ENCODE measurements at places on chromosomes 5 and 9.

GRCh38 chr9:137049544-137050449 lies 3.8 kb upstream of the NPDC1 start:
- DNase-seq: peak; percentile 37

- no peak for DNase-seq
Measured at GRCh38 chr5:66718374-66719002, 122.3 kb downstream of the MAST4 start.

DNA sequence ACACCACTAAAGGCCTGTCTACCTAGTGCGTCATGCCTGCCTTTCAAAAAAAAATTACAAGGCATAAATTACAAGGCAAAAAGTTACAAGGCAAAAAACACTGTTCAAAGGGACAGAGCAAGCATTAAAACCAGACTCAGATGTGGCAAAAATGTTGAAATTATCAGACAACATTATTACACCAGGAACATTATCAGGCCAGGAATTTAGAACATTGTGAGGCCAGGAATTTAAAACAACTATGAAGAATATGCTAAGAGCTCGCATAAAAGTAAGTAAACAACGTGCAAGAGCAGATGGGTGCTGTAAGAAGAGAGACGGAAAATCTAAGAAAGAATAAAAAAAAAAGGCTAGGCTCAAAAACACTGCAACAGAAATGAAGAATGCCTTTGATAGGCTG lies 18.2 kb upstream of the MLANA start:
- no peak for DNase-seq

GRCh38 chr5:71533615-71534014 lies 53.5 kb upstream of the MCCC2 start:
- DNase-seq: no peak

DNA sequence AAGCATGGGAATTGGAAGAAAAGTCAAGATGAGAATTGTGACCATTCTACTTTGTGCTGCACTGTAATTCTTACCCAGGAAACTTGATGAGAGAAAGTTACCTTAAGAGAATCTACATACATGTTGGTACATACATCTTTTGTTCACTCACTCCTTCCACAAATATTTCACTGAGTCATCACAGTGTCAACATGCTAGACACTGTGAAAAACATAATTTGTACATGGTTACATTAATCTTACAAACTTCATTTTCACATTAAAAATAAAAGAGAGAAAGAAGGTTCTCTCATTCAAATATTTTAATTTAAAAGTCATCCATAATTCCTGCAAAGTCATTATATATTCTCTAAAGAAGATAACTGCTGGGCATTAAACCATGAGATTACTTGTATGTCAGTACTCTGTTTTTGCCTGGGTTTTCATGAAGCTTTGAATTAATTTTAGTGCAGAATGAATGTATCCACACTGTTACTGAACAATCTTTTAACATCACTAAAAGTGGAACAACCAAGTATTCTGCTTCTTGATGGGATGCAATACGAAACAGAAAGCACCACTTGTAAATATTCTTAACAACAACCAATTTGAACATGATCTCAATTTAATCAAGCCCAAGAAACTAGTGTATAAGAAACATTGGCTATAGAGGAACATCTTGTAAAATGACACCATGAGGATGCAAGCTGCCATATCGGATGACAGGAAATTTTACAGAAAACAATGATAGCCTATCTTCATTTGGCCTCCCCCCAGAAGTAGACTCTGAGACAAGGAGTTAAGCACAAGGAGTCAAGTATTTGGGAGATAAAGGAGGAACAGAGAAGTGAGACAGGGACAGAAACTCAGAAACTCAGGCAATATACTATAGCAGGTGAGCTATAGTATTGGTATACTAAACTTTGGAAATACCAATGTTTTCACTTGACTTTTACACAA lies 28.4 kb downstream of the ERP44 start:
- peak; percentile 25 for DNase-seq

- no peak for DNase-seq
Measured at GRCh38 chr5:125338440-125339174, 592.2 kb upstream of the ZNF608 start.

DNA sequence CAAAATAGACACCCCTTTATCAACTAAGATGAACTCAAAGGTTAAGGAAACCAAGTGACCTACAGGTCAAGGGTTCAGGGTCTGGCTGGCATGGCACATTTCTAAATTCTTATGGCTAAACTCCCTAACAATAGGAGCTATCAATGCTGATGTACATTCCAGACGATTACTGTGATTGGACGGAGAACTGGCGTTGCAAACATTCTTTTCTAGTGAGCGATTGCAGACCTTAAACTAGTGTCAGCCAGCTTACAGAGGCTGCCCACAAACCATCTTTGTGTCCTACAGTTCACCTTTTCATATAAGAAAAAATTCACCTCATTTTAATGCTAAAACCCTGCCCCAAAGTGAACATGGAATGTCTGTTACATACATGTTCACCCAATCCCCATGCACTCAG lies 382.9 kb downstream of the MAT2B start:
- DNase-seq: no peak

DNA sequence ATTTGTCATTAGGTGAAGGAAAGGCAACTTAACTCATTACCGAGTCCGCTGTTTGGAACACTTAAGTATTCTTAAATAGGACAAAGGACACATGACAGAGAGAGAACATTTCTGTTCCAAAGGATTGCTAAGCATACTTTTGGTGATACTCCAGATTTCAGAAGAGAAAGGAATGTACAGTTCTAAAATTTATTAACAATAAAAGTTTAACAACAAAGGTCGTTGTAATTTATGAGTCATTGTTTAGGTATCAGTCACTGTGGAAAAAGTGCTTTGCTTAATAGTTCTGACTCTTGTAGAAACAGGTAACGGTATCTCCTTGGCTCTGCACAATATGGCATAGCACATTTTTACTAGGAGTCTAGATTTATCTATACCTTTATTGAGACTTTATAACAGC lies 36.3 kb upstream of the PAM start:
- no peak for DNase-seq

DNA sequence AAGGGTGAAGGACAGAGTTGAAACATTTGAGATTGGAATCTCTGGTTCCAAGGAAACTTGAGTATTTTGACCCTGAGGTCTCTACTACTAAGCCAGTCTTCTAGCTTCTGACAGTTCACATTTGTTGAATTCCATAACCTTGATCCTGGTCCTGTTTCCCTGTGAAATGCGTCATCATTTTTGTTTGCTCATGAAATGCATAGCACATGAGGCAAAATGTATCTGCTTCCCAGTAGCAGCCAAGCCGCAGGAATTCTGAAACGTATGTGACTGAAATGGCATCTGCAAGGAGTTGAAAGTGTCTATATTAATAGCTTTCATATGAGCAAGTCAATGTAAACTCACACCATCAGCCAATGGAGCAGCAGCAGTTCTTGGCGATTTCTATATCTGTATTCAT lies 307.9 kb downstream of the CSNK1G3 start:
- DNase-seq: no peak

- no peak for DNase-seq
Measured at GRCh38 chr5:117794847-117795246, 1193.5 kb downstream of the DTWD2 start.

GRCh38 chr5:32850817-32851496 lies 139.8 kb downstream of the NPR3 start:
- no peak for DNase-seq

- DNase-seq: no peak
Measured at GRCh38 chr9:33257276-33257675, 7.2 kb downstream of the BAG1 start.

- no peak for DNase-seq
Measured at GRCh38 chr5:1820381-1820780, 19.2 kb downstream of the NDUFS6 start.

- no peak for DNase-seq
Measured at GRCh38 chr5:135541807-135542502, 6.2 kb upstream of the NEUROG1 start.

- no peak for DNase-seq
Measured at GRCh38 chr5:97508864-97509263, 325.8 kb upstream of the RIOK2 start.

DNA sequence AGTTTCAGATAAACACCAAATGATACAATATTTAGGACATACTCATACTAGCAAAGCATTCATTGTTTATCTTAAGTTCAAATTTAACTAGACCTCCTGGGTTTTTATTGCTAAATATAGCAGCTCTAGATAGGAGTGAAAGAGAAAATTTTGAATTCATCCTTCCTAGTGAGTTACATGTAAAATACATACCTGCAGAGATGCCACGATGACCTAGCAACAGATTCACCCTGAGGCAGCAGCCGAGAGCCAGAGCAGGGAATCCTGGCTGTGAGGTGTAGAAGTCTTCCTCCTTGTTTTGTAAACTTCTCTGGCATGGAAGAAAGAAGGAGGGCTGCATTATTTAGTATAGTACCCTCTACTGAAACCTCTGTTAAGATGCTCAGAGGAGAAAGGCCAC lies 25.9 kb upstream of the GABRP start:
- DNase-seq: no peak

GRCh38 chr5:173629628-173630027 lies 13.2 kb upstream of the BOD1 start:
- no peak for DNase-seq

- DNase-seq: no peak
Measured at GRCh38 chr9:91341258-91341746, 20.4 kb downstream of the AUH start.

- no peak for DNase-seq
Measured at GRCh38 chr5:91132550-91132949, 250.6 kb downstream of the ARRDC3 start.

DNA sequence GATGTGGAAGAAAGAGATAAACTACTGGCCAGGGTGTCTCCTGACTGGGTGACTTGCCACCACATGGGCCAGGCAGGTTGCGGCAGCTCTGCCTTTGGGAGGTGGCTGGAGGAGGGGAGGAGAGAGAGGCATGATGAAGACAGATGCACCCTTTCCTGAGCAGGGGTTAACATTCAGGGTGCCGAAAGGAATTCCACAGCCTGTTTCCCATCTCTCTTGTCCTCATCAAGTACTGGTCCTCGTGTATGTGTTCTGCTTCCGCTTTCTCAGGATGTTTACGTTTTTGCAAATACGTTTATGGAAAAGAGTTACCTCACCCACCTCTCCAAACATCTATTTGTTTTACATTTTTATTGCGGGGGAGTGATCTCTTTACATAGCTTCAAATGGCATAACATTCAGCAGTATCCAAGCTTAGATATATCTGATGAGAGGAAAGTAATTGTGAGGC lies 73.4 kb downstream of the C9orf85 start:
- DNase-seq: no peak

DNA sequence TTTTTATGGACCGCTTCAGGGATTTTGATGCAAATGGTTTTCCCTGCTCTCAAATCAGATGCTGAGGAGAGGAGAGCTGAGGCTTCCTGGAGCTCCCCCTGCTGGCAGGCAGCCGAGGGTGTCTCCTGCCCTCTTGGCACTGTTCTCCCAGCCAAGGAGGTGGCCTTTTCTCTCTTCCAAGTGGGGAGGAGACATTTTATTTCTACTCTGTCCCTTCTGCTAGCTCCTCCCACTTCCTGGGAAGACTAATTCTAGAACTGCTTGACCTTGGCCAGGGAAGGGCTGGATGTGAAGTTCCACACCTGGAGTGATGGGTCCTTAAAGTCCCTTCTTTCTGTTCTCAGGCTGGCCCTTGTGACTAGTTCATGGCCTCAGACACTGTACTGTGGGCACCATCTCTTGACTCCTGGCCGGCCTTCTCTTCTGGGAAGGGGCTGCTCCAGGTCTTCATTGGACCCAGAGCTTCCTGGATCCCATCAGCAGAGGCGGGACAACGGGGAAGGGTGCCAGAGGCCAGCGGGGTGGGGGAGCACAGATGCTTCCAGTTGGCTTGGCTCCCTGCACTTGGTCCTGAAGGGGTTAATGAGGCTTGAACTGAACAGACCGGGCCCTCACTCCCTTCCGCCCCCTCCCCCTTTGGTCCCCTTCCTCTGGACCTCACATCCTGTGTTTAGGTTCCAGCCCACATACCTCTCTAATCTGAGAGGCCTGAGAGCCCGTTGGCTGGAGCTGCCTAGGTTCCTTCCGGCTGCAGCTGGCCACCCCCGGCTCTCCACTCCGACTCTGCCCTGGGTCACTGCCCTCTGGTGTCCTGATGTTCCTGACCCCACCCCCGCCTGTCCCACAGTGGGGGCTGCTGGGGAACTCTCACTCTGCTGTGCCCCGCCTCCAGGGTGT lies 32.1 kb downstream of the PTPA start:
- no peak for DNase-seq

DNA sequence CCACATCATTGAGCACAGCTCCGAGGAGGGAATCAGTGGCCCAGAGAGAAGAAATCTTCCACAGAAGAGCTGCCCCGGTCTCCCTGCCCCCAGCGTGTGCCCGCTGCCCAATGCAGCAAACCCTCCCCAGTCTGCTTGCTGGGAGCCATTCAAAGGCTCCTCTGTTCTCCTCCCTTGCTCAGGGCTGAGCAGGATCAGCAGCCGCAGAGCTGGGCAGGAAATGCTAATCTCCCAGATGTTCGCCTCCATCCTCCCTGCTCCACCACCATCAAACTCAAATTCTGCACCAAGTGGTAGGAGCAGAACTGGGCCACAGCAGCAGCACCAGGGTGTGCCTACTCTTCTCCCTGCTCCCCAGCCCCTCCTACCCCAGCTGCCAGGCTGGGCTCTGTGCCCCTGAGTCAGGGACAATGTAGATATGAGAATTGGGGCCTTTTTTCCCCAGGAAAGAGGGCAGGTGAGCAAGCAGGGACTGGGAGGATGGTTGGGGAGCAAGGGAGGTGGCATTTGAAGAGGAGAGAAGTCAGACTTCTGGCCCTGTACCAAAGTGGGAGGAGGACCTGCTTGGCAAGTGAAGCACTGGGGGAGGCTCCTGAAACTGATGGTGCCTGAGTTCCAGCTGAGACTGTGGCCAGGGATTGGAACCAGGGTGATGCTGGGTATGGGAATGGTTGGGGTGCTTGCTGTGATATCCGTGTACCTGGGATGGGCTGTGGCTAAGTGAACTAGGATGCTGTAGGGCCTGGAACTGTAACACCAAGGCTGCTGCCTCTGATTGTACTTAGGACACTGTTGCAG lies 1.9 kb upstream of the PCDH1 start:
- no peak for DNase-seq

- no peak for DNase-seq
Measured at GRCh38 chr5:88556406-88556805, 287.8 kb upstream of the TMEM161B start.

DNA sequence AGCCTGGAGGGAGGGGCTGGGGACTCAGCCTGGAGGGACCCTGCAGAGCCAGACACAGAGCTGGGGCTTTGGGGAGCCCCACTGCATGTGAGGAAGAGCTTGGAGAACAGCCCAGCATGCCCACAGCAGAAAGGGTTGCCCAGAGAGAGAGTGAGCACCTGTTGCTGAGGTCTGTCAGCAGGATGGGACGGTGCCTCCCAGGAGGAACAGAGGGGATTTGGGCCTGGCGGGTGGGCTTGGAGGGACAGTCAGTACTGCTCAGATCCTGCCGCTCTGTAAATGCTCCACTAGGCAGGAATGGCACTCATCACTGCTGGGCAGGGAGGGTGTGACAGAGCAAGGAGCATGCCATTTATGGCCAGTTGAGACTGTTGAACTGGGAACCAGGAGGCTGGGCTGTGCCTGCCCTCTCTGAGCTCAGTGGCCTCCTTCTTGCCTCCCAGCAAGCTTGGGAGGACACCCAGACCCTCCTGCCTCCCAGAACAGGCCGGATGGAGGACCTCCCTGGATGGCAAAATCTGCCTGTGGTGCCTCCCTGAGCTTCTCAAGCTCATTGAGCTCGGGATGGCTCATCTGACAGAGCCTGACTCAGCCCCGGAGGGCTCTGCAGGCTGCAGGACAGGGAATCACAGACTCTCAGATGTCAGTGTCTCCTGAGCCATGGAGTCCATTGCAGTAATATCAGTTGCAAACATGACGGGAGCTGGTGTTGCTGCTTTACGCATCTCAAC lies 786 bp upstream of the HRCT1 start:
- no peak for DNase-seq

All from NCI-H524 treated with DMSO at 0.1 percent for 48 hours (cell line).